NCI-H524 treated with DMSO at 0.1 percent for 48 hours (cell line): ENCODE measurements at places on chromosomes 5 and 9.

GRCh38 chr9:77764894-77765780 lies 117.0 kb upstream of the GNA14 start:
- no peak for DNase-seq

- DNase-seq: no peak
Observed at GRCh38 chr5:117776977-117777376, 1202.4 kb upstream of the SEMA6A start.

DNA sequence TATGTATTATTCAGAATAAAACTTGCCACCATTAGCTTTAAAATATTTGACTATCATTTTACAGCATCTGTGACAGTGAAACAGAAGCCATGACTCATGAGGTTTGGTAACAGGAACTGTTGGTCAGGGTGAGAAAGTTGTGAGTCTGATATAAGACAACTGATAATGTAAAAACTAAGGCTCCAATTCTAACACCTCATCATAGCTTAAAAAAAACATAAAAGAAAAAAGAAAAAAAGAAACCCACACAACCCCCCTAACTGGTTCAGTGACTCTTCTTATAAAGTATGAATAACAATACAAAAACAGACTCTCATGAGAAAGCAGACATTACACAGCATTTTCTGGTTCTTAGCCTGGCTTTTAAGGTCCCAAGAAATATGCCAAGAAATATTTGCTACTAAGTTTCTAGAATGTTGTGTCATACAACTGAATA lies 85.8 kb downstream of the MRPS27 start:
- DNase-seq: no peak

DNA sequence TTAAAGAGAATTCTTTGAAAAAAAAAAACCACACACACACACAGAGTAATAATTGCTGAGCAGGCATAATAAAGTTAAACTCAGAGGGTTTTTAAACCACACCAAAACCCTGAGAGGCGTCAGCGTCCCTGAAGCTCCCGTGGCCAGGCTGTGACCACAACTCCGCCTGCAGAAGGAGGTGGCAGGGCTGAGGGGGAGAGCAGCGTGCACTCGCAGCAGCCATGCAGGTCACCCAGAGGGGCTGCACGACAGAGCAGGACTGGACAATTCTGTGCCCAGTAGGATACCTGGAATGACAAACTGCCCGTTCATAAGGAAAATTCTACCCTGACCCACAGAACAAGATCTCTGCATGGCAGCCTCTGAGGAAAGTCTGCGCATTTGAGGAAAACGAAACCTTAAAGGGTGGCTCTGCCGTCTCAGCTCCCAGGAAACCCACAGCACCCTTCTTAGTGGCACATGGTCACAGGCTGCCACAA lies 44.0 kb downstream of the ROR2 start:
- DNase-seq: no peak

DNA sequence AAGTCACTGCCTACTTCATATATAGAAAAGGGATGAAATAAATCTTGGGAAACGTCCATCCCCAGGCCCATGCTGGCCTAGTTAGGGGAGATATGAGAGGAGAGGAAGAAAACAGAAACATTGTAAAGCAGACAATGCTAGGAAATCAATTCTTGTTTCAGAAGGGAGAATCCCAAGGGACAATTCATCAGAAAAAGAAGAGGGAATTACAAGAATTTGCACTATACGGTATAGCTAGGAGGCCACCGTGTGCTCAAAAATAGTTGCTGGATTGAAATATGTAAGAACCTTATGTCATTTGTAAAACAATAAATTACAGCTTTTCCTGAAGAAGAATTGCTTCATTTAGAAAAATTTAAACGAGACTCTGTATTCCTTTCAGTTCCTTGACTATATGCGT lies 8.3 kb upstream of the SHC3 start:
- no peak for DNase-seq

- no peak for DNase-seq
Observed at GRCh38 chr9:120904061-120904977, 22.3 kb downstream of the TRAF1 start.

DNA sequence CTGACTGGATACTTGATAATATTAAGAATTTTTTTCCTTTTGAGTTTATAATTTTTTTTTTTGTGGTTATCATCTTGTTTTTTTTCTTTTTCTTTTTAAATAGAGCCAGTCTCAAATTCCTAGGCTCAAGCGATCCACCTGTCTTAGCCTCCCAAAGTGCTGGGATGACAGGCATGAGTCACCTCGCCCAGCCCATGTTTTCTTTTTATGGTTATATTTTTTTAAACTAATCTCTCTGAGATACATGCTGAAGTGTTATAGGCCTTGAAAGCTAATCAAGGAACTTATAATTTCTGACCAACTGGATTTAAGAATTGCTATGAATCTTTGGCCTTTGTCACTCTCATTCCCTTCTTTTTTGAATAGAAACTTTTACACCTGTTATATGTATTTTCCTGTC lies 6.8 kb upstream of the AMACR start:
- no peak for DNase-seq

DNA sequence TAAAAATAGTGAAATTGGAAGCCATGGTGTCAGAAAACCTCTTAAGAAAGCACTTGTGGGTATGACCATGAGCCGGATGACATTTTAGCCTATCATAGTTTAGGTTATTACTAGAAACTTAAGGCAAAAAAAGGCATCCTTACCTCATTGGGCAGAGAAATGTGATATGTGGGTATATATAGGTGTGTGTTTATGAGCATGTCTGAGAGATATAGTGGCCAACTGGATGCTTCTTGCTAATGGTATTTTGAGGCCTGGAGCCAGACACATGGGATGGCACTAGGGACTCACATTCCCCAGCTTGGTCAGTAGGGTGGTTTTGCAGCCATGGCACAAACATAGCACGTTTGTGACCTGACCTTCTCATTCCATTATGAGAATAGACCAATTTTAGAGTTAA lies 295.6 kb upstream of the MEF2C start:
- DNase-seq: no peak

DNA sequence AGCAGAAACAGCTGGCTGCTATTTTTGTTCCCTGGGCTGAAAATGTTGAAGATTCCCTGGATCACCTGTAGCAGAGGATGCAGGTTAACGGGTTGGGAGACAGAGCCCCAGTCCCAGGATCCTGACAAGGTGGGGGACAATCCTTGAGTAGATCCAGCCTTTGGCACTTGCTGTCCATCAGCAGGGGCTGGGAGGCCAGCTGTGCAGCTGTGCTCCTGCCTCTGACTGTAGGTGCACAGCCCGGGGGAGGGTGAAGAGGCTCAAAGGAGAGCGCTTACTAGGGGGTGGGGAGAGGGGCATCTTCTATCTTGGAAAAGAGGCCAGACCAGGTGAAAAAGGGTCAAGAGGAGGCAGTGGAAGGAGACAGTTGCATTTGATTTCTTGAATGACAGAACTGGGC lies 3.5 kb upstream of the DDX41 start:
- DNase-seq: no peak

DNA sequence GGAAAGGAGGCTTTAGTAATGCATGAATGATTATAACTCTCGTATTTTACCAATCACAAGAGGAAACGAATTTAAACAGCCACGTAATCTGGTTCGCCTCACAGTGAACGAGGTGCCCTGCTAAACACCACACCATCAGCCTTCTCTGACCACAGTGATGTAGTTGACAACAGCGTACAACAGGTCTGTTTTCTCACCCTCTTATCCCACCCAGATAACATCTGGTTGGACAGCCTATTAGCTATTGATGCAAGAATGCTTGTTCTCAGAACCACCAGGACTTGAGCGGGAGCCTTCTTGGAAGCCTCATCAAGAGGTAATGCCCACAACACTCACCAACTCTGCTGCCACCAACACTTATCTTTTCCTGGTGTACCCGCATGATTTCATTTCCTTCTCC lies 23.3 kb downstream of the SLC1A3 start:
- no peak for DNase-seq

DNA sequence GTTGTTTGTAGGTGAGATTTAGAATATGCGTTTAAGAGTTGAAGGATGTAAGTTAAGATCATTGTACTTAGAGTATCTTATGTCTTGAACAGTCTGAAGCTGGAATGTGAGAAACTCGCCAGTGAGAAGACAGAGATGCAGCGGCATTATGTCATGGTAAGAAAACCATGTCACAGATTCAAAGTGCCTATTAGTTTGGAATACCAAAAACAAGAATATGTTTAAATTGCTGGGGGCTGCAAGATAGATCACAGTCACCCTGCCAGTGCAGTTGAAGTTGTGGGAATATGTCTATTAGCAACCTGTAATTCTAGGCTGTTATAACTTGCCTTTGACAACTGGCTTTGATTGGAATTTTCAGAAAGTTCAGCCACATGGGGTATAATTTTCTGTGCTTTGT lies 3.0 kb downstream of the TLE4 start:
- DNase-seq: no peak

DNA sequence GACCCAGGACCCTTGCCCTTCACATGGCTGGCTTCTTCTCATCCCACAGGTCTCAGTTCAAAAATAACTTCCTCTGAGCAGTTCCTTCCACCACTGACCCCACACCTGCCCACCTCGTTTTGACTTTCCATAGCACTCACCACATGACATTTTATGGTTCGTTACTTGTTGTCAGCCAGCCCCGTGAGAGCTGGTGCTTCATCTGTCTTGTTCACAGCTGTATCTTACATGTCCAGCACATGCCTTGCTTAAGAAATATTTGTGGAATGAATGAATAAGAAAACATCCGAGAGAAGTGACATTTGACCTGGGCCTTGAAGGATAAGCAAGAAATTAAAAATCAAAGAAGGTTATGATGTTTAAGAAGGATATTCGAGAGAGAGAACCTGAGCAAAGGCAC lies 193.9 kb downstream of the RFK start:
- no peak for DNase-seq

DNA sequence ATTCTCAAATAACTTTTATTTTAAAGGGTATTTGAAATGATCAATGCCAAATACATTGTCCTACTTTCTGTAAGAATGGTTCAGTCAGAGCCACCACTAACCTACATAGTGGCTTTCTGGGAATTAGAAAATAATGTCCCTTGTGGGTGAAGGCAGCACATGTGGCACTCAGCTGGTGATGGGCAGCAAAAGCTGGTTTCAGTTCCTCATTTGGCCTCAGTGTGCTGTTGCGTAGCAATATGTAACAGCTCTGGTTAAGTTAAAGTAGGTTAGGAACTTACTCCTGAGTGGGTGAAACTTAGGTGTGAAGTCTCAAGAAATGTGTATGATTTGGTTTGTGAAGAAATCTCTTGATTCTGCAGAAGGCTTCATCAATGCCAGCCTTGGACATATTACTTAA lies 99.6 kb upstream of the SPEF2 start:
- DNase-seq: no peak

GRCh38 chr9:21653091-21653490 lies 149.3 kb upstream of the MTAP start:
- no peak for DNase-seq

DNA sequence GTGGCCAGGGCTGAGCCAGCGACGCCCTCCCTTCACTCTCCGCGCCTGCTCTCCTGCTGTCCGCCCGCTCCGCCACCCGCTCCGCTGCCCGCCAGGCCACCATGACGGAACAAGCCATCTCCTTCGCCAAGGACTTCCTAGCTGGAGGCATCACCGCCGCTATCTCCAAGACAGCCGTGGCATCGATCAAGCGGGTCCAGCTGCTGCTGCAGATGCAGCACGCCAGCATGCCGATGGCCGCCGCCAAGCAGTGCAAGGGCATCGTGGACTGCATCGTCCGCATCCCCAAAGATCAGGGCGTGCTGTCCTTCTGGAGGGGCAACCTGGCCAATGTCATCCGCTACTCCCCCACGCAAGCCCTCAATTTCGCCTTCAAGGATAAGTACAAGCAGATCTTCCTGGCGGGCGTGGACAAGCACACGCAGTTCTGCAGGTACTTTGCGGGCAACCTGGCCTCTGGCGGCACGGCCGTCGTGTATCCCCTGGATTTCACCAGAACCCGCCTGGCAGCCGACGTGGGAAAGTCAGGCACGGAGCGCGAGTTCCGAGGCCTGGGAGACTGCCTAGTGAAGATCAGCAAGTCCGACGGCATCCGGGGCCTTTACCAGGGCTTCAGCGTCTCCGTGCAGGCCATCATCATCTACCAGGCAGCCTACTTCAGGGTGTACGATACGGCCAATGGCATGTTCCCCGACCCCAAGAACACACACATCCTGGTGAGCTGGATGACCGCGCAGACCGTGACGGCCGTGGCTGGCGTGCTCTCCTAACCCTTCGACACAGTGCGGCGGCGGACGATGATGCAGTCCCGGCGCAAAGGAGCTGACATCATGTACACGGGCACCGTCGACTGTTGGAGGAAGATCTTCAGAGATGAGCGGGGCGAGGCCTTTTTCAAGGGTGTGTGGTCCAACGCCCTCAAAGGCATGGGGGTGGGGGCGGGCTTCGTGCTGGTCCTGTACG lies 1130.4 kb upstream of the ACO1 start:
- no peak for DNase-seq

- DNase-seq: peak; percentile 36
Observed at GRCh38 chr5:71782771-71783770, 64.0 kb downstream of the CARTPT start.

DNA sequence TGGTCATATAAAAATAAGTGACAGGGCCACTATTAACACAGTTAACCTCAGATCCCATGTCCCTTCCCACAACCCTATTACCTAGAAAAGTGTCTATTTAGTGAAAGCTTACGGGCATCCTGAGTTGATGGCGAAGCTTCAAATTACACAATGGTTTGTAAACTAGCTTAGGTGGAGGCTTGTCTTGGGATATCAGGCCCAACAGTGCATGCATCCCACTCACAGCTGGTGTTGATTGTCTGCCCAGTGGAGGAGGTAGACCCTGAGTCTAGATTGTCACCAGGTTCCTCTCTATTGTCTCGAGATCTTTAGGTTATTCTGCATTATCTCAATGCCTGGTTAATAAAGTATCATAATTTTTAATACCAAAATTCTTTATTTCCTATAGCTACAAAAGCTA lies 30.4 kb downstream of the PRELID2 start:
- DNase-seq: no peak

- DNase-seq: no peak
Observed at GRCh38 chr9:77997611-77998284, 33.9 kb downstream of the GNAQ start.

DNA sequence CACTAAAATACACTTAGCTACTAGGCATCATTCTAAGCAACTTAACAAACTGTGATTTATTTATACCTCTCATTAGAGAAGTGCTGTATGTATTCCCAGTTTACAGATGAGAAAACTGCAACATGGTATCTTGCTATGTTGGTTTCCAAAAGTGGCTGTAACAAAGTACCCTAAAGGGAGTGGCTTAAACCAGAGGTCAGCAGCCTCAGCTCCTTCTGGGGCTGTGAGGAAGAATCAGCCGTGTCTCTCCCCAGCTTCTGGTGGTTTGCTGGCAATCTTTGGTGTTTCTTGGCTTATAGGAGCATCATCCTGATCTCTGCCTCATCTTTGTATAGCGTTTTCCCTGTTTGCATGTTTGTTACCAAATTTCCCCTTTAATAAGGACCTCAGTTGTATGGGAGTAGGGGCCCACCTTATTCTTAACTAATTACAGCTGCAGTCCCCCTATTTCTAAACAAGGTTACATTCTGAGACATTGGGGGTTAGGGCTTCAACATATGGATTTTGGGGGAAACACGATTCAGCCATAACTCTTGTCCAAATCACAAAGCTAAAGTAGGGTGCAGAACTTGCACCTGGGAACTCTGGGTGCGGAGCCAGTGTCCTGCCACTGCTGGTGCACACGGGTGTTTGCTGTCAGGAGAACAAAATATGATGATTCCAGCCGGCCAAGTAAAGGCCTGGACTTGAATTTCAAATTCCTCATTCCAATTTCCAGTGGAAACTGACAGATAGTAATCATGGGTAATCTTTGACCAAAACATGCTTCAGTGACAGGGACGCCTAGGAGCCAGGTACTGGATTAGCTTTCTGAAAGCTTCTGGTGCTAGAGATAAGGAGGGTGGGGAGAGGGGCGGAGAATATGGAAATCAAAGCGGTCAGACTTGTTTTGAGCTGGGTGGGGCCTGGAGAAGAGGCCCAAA lies 43.3 kb downstream of the RAI14 start:
- DNase-seq: no peak
